Activated CD4-positive, alpha-beta T cell treated with anti-CD3 and anti-CD28 coated beads, Interleukin-2, amount 50 U/mL, for 24 hours (primary cell): ENCODE measurements at places on chromosomes 2 and 18.

DNA sequence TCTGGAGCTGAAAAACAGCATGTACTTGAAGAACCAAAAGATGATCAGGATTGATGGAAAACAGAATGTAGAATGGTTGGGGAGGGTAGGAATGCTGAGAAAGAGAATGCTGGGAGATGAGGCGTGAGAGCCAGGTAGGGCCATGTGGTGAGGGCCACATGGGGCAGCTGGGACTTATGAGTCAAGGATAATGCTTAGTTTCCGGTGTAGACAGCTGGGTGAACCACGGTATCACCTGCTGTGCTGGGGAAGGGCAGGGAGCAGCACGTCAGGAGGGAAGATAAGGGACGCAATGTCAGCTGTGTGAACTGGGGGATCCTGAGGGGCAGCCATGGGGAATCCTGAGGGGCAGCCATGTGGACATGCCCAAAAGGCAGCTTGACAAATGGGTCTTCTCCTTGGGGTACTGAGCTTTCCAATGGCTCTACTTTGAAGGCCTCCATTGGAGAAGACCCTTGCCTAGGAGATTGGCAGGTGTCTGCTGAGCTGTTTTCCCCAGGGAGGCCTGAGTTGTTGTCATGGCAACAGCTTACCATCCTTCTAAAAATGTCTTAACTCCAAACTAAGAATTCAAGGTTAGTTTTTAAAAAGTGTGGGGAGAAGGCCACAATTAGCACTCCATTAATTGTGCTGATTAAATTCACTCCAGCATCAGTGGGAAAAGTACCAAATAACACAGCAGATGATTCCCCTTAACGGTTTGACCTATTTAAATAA is 51.1 kb downstream of the MTHFD2 start:
- DNase-seq, result no peak

DNA sequence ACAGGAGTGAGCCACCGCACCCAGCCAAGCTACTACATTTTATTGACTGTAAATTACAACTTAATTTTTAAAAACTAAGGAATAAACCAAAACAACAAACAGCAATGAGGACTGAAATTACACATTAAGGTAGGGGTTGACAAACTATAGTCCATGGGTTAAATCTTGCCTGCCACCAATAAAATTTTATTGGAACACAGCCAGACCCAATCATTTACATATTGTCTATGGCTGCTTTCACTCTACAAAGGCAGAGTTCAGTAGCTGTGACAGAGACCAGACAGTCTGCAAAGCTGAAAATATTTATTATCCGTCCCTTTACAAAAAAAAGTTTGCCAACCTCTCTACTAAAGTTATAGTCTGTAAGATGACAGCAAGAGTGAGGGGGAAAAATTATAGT is 24.3 kb upstream of the UGP2 start:
- no peak for DNase-seq

GRCh38 chr18:51323961-51324360 is 126.5 kb upstream of the MEX3C start:
- no peak for DNase-seq

DNA sequence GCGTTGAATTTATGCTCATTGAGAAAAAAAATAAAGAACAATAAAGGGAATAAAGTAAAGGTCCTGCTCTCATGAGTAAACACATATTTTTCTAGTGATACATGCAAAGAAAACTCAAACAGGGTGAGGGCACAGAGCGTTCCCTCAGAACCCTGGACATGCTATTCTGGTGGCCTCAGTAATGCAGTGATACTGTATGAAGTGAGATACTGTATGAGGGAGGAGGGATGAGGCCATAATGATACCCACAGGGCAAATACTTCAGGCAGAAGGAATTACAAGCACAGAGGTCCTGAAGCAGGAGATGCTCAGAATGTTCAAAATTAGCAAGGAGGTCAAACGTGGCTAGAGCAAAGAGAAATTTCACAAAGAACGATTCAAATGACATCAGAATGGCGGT is 28.4 kb upstream of the RNU4ATAC start:
- no peak for DNase-seq

- DNase-seq, result no peak
Observed at GRCh38 chr2:158120664-158121641, 19.3 kb downstream of the UPP2 start.

GRCh38 chr2:65781756-65782155 is 349.4 kb upstream of the SPRED2 start:
- no peak for DNase-seq

DNA sequence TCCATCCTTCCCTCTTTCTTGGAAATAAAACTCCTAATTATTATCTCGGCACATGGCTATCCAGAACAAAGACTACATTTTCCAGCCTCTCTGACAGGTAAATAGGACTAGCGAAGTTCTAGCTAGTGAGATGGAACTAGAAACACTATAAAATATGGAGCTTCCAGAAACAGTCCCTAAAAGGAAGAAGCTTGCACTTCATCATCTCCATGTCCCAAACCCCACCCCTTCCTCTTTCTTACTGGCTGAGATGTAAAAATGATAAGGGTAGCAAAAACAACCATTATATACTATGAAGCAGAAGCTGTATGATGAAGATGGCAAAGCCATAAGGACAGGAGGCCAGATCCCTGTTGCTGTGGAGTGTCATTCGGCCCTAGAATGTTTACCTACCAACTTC is 11.7 kb upstream of the ACTR2 start:
- no peak for DNase-seq

GRCh38 chr2:179574061-179574519 is 287.3 kb downstream of the ZNF385B start:
- no peak for DNase-seq

DNA sequence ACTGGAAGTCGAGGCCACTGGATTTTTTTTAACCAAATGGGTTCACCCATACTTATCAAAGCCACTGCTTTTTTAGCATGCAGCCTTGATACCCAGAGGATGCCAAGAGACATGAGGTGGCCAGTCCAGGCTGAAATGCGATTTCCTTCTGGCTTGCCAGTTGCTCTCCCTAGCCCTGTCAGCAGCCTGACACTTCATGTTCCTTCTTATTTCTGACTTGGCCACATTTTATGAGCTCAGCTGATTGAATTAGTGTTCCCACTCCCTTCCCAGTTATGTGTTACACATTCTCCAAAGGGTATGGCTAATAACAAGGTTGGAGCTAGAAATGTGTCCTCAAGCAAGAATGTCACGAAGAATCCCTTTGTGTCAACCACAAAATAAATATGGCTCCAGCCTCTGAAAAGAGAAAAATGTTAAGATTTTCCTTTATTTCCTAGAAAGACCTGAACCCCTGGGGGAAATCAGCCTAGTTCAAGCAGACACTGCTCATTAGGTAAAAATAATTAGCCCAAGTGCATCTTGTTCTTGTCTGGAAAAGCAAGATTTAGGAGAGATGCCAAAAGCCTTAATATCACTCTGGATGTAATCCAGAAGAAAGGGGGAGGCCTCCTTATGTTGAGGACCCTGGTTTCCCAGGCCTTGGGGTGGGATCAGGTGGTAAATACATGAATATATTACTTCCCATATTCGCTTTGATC is 121.7 kb upstream of the TACR1 start:
- DNase-seq, result no peak

DNA sequence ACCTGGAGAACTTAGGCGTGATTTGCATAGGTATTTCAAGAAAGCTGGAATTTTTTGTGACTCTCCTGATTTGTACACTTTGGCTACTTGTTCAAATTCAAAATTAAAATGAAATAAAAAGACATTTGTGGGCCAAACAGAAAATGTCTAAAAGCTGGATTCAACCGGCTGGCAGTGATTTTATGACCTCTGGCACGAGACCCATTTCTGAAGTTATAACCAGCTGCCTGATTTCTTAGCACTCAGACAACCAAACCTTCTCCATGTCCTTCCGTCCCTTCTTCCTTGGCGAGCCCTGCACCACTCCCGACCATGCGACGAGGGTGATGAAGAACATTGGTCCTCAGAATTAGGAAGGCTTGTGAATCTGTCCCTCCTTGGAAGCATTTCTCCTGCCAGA is 19.7 kb downstream of the PKDCC start:
- DNase-seq, result no peak

DNA sequence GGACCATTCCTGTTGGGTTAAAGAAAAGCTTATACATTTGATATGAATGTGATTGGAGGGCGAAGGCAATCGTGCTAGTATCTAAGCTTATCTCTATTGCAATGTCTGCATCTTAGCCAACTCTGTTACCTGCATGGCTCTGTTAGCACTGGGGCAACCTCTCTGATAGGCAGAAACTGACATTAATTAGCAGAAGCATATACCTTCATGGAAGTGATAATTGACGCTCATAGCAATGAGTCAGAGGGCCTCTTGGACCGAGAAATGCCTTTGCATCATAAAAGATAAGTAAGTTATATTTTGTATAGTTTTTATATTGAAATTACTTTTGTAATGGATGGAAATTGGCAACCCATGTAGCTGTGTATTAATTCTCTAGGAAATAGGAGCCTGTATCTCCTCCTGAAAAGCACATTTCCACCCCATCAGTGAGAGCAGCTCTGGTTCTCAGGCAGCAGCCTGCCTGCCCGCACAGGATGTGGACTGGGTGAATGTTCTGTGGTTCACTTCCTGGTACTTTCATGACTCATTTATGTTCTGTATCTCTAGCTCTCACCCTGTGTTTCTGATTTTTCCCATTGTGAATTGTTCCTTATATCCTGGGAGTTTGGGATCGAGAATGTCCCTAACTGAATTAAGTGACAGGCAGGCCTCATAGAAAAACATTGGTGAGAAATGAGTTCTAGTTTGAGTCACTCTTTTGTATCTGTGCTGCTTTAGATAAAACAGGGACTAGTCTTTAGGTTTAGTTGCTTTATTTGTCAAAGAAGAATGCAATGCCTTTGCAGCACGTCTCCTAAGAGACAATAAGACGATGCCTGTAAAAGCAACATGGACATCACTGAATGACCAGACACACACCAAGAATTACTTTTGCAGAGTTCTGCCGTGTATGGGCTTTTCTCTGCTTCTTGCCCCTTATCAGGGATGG is 344.9 kb downstream of the DCDC2C start:
- DNase-seq, result no peak

DNA sequence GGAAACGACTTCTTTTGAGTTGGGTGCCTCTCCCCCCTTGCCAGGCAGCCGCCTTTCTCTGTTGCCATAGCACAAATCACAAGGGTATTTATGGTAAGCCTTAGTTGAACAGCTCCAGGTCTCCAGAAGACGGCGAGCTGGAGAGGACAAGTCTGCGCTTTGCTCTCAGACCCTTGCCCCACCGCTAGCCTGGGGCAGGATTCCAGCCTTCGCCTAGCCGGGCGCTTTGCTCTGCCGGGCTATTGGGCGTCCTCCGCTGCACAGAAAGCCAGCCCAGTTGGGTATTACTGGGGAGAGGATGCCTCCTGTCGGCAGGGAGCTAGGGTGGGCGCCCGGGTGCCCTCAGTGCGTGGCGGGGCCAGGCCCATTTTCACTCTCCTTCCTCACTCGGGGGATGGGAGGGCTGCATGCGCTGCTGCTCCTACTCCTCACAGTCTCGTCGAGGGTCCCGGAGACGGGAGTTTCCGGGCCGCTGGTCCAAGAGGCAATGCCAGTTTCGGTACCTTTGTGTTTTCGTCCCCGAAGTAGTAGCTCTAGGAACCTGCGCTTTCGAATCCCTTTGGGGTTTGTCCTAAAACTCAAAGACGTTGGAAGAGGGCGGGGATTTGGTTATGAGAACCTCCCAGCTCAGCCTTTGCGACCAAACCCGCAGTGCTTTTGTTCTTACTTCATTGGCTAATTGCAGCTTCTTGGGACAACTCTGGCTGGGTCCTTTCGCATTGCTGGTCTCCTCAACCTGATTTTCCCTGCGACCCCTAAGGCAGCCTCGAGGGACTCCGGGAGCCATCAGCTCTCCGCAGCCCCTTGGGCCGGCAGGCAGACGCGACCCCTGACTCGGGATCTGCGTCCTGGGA is 3.6 kb upstream of the DLX2 start:
- no peak for DNase-seq

DNA sequence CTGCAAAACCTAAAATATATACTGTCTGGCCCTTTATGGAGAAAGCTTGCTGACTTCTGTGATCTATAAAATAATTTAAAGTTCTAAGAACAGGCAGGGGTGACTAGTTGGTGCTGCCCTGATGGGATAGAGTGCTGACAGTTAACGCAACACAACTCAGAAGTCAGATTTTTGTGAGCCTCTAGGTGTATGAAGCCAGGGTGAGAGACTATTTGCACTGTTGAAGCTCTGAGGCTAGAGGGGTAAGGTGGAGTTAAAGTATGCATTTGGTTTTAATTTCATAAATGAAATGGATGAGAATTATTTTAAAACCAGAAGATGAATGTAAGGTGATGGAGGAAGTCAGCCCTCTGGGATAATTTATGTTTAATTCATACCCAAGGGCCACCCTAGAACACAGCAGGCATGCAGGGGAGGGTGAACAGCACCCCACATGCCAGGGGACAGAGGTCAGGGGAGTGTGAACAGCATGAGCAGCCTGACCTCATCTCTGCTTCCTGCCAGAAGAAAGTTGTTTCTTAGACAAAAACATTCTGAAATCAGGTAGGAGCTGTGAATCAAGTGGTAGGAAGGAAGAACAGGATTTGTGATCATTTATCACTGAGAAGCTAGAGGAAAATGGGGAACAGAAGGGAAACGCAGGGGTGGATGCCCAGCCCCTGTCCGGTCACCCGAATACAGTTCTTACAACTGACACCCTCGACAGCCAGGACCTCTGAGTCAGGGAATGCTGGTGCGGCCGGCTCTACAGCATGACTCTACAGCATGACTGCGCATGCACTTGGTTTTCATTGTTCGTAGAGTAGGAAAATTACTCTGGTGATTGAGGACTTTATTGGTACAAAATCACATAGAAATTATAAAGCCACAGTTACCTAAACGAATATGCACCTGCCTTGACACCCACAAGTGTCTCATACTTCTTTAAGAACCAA is 93.1 kb downstream of the MBP start:
- no peak for DNase-seq

- DNase-seq, result no peak
Observed at GRCh38 chr2:229124136-229124535, 147.0 kb downstream of the PID1 start.

- no peak for DNase-seq
Observed at GRCh38 chr2:118954297-118955060, 12.5 kb downstream of the MARCO start.

- no peak for DNase-seq
Observed at GRCh38 chr2:135952891-135953290, 32.5 kb downstream of the DARS1 start.

DNA sequence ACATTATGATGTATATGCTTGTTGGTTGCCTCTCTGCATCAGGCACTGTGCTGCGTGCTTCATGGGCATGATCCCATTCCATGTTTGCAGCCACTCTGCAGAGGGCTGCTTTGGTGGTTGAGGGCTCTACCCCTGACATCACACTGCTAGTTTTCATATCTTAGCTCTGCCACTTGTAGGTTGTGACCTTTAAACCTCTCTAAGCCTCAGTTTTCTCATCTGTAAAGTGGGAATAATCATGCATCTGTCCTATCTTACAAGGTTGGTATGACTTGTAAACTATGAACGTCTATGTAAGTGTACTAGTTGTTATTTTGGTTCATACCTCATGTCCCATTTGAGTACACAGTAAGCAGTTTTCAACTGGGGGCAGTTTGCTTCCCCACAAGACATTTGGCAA is 260.4 kb downstream of the PHLPP1 start:
- no peak for DNase-seq
